ENCODE measurements at places on chromosomes 3 and 15. TPM values are rescaled to one million over a fixed set of nuclear protein-coding genes. Genes with fewer than 3 reads are reported as not detected.

- no peak for ATAC-seq
These were observed 9.9 kb downstream of the ZBED2 start for GRCh38 chr3:111585217-111585616.

DNA sequence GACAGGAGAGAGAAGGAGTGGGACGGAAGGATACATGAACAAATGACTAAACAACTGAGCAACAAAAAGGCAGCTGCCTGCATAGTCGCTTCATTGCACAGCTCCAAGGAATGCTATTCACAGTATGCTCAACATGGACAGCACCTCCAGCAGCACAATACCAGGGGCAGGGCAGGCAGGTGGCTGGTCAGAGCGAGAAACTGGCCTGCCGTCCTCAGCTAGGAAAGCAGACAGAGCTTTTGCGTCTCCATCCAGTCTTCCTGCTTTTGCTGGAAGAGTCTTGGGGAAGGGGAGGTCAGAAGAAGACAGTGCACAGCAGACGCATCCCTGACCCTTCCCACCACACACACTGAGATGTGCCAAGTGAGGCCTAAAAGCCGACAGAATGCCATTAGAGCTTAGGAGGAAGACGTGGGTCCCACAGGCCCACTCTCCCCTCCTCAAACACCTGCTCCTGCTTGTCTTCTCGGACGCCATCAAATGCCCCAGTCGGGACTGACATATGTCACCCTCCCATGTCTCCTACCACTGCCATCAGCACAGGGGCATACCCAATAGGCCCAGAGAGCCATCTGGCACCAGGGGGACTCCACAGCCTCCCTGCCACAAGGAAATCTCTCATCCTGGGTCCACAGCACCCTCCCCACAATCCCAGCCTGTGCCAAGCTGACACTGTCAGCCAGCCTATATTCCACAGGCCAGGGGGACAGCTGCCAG is 3.9 kb downstream of the RAB6B start:
- no peak for ATAC-seq

DNA sequence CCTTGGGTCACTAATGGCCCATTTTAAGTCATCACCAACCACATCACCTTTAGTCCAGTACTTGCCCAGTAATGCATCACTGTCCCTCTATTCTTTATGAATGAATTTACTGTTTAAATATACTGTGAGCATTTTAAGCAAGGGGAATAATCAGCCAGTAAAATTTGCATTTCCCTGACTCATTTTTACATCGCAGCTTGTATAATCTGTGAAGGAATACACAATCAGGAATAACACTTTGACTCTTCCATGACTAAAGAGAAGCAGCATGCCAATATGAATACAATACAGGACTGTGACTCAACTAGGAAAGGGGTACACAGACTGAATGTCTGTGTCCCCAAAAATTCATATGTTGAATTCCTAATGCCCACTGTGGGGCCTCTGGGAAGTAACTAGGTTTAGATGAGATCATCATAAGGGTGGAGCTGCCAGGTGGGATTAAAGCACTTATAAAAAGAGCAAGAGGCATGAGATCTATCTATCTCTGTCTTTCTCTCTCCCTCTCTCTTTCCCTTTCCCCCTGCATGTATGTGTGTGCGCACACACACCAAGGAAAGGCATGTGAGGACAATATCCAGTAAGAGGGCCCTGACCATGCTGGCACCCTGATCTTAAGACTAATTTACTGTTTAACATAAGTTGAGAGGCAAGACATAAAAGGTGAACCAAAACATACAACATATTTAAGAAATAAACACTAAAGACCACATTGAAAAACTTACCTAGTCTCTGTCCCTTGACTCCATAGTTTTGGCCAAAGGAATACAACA is 12.1 kb downstream of the B4GALT4 start:
- ATAC-seq: peak; percentile 77

KBTBD13 gene
- total RNA-seq: 0.28 TPM

DNA sequence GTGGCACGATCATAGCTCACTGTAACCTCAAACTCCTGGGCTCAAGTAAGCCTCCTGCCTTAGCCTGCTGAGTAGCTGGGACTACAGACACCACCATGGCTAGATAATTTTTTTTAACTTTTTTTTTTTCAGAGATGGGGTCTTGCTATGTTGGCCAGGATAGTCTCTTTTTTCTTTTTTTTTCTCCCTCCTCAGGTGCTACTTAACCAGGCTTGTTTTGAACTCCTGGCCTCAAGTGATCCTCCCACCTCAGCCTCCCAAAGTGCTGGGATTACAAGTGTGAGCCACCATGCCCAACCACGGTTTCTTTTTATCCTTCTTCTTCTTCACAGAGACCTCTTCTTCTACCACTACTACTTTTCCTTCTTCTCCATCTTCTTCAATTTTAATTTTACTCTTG is 53.8 kb upstream of the MAP4 start:
- no peak for ATAC-seq

- no peak for ATAC-seq
These were observed 25.9 kb upstream of the MTMR10 start for GRCh38 chr15:31017311-31017710.

DNA sequence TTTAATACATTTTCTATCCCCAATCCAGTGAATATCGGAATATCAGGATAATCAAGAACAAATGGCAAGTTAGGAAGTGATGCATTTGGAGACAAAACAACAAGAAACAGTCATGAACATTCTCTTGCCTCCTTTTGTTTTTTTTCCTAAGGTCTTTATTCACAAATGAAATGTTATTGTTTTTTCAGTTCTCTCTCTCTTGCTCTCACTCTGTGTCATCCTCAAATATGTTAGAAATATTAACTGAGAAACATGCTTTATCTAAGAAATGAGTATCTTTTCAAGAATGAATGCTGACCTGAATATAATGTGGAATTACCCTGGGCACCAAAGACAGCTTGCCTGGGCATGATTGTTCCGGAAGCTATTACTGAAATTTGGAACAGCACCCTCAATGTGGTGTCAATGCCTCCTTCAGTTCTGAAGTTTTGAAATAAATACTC is 51.3 kb downstream of the RBMS3 start:
- ATAC-seq: no peak

DNA sequence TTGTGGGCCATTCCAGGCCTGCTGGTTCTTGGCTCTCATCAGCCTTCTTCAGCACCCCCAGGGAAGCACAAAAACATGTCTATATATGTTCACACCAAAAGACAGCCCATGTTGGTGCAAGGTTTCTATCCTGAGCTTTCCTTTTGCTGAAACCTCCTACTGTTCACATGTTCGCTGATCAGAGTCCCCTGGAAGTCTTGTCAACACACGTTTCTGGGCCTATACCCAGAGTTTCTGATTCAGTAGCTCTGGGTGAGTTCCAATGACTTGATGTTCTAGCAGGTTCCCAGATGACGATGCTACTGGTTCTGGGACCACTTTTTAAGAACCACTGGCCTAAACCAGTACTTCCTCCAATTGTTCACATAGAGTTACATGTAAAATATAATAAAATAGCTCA is 46.0 kb downstream of the SUCNR1 start:
- ATAC-seq: no peak

DNA sequence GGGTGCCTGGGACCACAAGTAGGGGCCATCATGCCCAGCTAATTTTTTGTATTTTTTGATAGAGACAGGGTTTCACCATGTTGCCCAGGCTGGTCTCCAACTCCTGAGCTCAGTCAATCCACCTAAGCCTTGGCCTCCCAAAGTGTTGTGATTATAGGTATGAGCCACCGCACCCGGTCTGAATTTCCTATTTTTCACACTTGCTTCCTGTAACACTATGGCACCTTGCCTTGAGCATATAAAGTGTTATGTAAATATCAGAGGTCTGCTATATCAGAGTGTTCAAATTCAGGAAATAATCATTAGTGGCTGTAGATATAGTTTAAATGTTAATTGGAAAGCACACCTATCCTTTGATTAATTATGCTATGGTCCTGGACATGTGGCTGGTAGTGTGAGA is 165.2 kb downstream of the KCNAB1 start:
- no peak for ATAC-seq

DNA sequence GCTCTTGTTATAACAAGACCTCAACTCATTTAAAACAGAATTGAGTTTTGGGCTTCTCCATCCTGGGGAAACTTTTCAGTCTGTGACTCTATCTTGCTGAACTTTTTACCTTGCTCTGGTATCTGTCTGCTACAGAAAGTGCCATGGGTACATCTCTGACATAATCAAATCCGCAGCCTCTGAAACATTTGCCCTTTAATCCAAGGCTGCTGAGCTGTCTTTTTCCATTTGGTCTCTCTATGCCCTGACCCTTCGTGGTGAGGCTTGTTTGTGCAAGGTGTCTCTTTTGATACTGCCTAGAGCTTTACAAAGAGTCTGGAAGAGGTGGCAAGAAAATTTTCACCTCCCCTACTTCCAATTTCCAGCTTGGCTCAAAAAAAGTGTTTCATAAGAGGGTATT is 11.3 kb downstream of the TMEM108 start:
- ATAC-seq: no peak

DNA sequence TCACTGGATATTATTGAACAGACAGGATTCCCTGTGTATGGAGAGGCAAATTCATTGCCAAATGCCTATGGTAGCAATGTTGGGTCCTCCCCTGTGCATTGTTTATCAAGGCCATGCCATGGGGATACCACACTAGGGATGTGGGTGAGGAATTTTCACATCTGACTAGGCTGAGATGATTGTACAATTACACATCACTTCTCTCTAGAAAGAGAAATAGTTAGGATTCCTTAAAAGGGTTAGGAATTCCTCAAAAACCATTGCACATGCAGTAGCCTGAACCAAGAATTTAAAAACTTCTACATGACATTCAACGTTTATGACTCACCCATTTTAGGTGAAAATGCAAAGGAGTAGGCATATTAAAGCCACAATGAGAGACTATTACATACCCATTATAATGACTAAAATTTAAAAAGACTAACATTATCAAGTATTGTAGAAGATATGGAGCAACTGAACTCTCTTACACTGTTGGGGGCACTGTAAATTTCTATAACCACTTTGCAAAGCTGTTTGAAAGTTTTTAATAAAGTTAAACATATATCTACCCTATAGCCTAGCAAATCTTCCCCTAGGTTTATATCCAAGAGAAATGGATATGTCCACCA is 175.9 kb downstream of the THRB start:
- no peak for ATAC-seq

DNA sequence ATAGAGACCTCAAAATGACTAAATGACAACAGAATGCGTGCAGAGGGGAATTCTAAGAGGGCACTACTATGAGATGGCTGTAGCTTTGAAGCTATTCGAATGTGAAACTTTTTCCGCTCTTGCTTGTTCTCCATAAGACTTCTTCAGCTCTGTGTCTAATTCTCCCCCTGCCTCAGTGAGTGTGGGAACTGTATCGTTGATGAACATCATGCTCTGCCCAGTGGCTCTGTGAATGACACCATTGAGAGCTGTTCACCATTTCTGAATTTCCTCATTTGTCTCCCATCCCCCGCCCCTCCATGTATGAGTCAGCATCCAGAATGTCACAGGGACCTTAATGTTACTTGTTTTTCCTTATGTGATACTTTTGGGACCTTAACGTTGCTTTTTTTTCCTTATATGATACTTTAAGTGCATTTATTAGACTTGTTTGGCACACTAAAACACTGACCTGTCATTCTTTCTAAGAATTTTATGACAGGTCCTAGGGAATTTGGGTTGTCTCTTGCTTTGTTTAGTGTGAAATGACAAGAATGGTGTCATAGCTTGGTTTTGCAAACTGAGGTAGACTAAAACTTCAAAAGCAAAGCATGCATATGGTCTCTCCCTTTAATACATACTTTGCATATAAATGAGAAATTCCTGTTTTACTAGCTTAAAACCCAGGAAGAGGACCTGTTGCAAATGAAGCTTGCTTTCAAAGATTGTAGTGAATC is 99.6 kb downstream of the FNDC3B start:
- ATAC-seq: peak; percentile 90

DNA sequence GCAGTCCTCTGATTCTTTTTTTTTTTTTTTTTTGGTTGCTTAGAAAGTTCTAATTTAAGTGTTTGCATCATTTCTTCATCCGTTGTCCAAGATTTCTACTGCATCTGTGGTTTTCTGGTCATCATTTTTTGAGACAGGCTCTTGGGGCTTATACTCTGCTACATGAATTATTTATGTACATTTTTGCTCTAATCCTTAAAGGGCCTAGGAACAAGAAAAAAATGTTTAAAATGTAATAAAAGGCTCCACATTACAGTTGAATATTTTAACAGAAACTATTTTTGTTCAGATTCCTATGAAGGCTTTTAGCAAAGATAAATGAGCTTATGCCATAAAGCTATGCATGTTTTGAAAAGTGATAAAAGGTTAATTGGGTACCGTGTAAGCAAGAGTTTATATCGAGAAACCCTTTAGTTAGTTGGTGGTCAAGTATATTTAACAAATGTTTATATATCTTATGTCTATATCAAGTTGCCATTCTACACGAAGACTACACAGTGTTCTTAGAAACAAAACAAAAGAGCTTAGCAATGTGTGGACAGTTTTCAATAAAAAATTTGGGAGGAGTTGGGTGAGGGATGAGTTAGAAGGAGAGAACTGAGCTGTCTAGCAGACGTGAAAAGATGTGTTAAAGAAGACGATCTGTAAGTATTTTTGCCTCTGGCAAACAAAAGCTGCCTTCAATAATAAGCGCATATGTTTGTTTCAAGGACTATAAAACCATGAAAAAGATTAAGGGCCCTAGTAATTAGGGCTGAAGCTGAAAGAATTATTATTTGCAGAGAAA is 563.6 kb upstream of the NAALADL2 start:
- ATAC-seq: no peak

GRCh38 chr3:31203960-31204795 is 309.7 kb upstream of the GADL1 start:
- no peak for ATAC-seq

DNA sequence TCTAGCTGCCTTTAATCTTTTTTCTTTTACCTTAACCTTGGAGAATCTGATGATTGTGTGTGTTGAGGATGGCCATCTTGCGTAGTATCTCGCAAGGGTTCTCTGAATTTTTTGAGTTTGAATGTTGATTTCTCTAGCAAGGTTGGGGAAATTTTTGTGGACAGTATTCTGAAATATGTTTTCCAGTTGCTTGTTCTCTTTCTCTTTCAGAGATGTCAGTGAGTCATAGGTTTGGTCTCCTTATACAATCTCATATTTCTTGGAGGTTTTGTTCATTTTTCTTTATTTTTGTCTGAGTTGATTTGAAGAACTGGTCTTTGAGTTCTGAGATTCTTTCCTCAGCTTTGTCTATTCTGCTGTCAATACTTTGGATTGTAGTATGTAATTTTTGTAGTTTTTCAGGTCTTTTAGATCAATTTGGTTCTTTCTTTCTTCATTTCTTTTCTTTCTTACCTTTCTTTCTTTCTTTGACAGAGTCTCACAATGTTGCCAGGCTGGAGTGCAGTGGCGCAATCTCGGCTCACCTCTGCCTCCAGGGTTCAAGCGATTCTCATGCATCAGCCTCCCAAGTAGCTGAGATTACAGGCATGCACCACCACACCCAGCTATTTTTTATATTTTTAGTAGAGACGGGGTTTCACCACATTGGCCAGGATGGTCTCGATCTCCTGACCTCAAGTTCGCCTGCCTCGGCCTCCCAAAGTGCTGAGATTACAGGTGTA is 366.4 kb upstream of the RASGRP1 start:
- no peak for ATAC-seq

DNA sequence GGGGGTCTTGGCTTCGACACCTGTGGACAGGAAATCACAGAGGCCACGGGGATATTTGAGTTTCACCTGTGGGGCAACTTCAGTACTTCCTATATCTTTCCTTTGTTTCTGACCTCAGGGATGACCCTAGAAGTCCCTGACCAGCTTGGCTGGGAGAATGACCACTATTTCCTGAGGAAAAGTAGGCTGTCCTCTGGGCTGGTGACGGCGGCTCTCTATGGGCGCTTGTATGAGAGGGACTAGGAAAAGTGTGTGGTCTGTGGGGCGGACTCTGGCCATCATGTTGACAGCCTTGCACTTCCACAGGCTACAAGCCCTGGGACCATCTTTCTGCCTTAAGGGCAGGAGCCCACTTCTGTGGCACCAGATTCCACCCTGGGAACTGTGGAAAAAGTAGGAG is 43.7 kb downstream of the BTD start:
- ATAC-seq: no peak

Measured in motor neuron (in vitro differentiated cells).